Inflammatory macrophage treated with lipopolysaccharide for 1 hour (primary cell): ENCODE measurements at places on chromosomes 16 and 17.
A peak's percentile ranks its signal among the peaks of the same experiment; 100 is the strongest.

DNA sequence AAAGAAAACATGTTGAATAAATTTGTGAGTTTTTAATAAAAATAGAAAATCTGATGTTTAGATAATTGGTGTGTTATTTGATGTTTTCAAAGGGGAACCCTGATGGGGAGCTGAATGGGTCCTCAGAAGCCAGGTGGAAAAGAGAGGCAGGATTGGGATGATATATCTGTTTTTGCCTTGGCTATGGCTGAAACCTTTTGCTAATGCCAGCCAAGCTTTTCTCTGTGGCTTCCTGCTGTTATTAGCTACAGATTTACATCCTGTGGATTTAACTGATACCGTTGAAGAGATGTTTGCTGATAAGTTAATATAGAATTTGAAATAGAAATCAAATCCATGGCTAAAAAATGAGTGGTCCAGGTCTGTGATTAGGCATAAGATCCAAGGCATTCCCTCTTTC, 4.2 kb upstream of the AATF start:
- DNase-seq, result no peak

DNA sequence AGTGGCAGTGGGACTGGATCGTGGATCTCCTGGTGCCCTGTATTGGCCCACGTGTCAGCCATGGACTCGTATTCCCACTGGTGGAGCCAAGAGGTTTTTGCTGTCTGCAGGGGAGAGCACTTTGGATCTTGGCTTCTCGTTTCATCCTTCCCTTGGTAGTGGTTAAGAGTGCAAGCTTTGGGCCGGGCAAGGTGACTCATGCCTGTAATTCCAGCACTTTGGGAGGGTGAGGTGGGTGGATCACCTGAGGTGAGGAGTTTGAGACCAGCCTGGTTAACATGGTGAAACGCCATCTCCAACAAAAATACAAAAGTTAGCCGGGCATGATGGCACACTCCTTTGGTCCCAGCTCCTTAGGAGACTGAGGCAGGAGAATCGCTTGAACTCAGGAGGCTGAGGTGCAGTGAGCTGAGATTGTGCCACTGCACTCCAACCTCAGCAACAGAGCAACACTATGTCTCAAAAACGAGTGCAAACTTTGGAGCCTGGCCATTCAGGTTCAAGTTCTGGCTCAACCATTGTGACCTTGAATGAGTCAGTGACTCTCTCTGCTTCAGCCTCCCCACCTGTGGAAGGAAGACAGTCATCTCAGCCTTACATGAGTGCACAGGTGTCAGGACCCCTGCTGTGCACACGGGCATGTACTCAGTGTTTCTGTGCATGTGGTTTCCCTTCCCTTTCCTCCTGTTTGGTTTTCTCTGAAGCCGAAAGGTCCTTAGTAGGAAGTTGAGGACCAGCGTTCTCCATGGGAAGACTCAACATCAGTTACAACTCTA, 57.4 kb downstream of the PLCG2 start:
- DNase-seq, result no peak

- peak; percentile 90 for DNase-seq
These were observed 5.0 kb upstream of the CCL8 start for GRCh38 chr17:34314279-34314678.

DNA sequence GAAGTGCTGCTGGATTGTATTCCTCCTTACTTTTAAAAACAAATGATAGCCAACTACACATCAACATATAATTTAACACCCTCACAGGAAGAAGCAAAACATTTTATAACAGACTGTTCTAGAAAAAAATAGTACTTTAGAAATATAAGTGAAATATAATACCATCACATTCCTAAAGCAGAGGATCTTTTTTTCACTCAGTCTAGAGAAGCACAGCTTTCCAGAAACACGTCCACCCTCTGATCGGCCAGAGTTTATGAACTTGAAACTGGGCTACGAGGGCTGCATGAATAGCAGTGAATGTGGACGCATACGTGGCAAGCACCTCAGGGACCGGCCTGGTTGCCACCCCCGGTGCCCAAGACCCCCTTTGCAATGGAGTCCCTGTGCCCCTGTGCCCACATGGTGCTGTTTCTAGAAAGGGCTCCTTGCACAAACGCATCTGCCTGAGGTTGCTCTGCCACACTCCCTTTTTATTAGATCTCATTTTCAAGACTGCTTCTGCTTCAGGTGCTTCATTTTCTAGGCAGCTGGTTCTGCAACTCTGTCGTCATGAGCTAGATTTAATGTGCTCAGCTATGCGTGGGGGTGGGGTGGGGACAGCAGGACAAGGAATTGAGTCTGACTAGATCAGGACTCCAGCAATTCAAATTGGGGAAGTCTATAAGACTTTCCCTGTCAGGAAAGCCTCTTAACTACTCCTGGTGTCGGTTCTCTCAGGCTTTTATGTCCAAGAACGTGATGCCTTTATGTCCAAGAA, 29.1 kb upstream of the ERN1 start:
- no peak for DNase-seq

GRCh38 chr16:82824408-82824807, 197.6 kb downstream of the CDH13 start:
- DNase-seq, result no peak

- no peak for DNase-seq
These were observed 53.0 kb downstream of the ATP2C2 start for GRCh38 chr16:84421081-84421937.

DNA sequence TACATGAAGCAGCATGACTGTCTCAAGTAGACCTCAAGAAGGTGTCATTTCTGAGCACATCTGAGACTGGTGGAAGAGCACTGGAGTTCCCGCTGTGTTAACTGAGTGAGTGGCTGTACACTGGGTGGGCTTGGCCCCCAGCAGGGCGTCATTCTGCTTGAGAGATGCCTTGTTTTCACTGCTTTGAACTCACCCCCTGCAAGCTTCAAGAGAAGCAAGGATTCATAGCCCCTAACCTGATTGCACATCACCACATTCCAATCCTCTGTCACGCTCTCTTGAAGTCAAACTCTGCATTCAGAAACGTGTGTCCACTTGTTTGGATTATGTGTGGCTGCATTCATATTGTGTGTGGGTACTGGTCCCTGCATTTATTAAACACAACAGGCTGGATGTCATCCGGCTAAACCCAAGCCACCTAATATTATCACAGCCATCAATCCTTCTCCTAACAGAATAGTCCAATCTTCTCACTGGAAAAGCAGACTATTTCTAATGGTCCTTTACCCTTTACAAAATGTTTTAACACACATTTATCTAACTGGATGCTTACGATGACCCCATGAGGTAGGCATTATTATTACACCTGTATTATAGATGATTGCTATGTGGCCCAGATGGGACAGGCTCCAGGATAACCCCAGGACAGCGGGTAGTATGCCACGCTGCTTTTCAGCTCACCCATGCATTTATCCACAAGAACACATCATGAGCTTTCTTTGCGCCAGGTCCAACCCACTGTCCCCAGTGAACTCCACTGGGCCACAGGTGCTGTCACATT, 76.3 kb downstream of the USP31 start:
- no peak for DNase-seq

GRCh38 chr16:3759736-3760135, 42.4 kb upstream of the TRAP1 start:
- no peak for DNase-seq

DNA sequence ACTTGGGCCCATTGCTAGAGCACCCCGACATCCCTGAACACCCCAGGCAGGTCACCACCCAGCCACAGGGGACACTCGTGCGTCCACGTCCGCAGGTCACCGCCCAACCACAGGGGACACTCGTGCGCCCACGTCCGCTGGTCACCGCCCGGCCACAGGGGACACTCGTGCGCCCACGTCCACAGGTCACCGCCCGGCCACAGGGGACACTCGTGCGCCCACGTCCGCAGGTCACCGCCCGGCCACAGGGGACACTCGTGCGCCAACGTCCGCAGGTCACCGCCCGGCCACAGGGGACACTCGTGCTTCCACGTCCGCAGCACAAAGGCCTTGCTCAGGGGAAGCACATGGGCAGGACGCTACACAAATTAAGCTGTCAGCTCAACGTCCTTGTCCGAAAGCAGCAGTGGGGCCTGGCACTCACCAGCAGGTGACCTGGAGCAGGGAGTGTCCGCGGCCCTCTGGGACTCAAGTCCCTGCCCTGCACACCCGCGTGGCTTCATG, 17.7 kb downstream of the GALNS start:
- DNase-seq, result no peak

DNA sequence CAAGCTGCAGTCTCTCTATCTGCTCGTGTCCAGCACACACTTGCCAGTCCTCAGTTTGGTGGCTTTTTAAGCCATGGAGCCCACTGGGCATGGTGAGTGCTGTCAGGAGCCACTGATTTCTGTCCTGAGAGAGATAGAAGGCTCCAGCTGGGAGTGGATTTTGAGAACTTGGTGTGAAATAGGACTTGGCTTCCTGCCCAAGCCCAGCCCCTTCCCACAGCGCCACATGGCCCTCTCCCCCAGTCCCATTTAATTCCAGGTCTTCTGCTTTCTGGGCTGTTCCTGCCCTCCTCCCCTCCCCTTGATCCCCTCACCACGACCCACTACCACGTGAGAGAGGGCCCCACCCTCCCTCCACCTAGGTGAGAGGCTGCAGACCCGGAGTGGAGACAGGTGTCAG, 14.4 kb upstream of the ABCC3 start:
- no peak for DNase-seq

DNA sequence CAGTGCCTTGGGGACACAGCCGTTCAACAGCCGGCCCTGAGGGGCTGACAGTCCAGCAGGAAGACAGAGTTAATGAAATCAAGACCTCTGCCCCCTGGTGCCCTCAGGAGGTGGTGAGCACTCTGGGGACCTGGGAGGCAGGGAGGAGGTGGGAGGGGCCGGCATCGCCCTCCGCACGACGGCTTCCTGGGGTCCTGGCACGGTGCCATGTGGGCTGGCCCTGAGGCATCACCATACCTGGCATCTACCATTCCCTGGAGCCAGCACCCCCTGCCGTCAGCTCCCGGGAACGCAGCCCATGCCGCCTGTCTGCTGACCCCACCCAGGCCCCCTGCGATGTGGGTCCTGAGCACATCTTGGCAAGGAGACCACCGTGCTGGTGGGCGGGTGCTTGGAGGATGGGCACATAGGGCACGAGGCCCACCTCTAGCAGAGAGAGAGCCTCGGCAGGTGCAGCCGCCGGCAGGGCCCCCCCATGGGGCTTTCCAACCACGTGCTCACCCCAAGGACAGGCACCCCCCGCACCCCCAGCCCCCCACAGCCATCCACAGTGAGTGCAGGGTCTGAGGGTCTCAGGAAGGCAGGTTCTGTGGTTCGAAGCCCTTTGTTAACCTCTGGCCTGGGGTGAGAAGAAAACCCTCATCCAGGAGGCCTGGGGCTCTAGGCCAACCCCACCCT, 52.5 kb downstream of the ZFPM1 start:
- no peak for DNase-seq
